ENCODE measurements at places on chromosomes 3 and 15.

DNA sequence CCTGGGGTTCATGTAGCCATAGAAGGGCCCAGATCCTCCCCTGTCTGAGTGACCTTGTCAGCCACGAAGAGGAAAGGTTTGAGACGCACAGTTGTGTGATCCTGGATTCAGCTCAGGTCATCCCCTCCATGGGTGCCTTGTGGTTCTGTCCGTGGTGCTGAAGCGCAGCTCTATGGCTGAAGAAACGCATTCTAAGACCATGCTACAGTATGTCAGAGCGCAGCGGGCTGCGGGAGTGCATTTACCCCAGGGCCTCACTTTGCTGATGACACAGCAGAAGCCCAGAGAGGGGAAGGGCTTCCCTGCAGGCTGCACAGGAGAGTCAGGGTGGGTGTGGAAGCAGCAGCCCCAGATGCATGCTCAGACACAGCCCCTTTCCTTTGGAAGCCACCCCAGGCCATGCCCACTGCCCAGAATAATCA, 68.8 kb upstream of the IQSEC1 start:
- DNase-seq, result peak; percentile 4

GRCh38 chr15:61196711-61197586, 32.2 kb downstream of the RORA start:
- no peak for DNase-seq

GRCh38 chr15:71115567-71116351, 488 bp downstream of the THSD4 start:
- DNase-seq, result no peak

- no peak for DNase-seq
Measured at GRCh38 chr3:151214459-151214858, 11.4 kb upstream of the GPR171 start.

DNA sequence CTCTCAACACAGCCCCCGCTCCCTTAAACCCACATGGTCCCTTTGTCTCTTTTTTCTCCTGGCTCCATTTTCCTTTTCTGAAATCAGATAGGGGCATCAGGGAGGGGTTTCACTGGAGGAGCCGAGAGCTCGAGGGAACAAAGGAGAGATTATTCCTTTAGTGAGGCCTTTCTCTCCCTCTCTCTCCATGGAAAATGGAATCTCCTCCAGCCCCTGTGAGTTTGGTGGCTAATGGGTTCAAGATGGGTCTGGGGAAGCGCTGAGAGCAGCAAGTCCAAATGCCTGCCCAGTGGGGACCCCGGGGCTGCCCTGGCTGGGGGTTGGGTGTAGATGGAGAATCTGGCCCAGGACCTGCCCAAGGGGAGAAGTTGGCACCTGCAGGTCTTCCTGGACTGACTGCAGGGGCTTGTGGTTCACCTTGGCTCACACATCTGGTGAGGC, 56.8 kb downstream of the ITGA11 start:
- no peak for DNase-seq

DNA sequence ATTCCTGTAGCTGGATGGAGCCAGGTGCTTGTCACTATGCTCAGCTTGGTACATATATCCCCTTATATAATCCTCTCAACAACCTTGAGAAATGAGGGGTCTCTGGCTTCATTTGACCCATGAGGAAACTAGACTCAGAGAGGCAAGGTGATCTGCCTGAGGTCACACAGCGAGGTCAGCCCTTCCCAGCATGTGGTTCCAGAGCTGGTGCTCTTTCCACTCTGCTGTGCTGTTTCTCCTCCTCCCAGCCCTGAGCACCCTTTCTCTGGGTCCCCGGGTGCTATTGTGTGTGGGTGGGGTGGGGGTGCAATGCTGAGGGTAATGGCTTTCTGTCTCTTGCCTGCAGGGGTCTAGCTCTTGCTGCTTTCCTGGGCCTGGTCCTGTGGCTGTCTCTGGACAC, 19.3 kb downstream of the SLC28A1 start:
- DNase-seq, result no peak

GRCh38 chr3:178170698-178171535, 365.3 kb upstream of the KCNMB2 start:
- peak; percentile 26 for DNase-seq

DNA sequence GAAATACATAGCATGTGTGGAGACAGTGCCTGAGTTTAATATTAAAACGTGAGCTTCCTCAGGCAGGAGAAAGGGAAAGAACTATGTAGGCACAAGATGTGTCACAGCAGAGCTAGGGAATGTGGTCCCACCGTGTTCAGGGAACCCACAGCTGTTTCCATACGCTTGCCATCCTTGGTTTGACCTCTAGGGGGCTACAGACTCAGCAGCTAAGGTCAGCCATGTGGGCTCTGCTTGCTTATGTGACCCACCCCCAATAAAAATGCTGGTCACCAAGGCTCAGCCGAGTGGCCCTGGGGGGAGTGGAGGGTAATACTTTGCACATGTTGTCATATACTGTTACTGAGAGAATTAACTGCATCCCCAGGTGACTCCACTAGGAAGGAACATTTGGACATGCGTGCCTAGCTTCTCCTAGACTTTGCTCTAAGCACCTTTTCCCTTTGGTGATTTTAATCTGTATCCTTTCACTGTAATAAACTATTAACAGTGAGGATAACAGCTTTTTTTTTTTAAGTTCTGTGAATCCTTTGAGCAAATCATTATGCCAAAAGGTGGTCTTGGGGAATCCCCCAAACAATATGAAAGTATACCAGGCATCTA, 3.3 kb downstream of the TUBGCP5 start:
- peak; percentile 21 for DNase-seq

GRCh38 chr3:176987901-176988650, 209.2 kb downstream of the TBL1XR1 start:
- DNase-seq, result no peak

GRCh38 chr3:121436641-121437040, 109.1 kb downstream of the POLQ start:
- no peak for DNase-seq

DNA sequence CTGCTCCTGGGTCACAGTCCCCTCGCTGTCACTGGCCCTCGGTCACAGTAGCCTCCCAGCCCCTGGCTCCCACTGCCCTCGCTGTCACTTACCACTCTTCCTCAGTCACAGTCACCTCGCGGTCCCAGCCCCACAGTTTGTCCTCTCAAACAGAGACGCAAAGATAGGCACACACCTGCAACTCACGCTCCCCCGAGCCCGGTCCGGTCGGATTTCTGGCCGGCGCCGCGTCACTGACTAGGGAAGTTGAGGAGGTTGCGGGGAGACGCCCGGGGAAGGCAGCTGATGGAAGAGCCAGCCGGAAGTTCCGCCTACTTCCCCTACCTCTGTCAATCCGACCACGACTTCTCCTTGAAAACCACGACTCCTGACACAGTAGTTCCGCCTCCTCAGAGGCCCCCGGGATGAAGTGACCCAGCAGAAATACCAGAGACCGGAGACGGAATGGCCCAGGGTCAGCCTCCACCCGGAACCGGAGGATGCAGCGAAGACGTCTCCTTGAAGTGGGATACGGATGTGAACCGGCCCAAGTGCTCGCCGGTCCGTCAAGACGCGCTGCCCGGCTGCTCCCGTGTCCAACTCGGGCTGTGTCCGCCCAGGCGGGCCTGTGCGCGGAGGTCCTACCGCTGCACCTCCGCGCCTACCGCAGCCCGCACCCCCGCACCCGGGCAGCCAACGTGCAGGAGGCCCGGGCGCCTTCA, at the start of gene PCYT1A:
PCYT1A (minus strand) TSS at position 287 of the 701 bp plus-strand sequence. CDS start 17,195 bp downstream, outside the sequence.
- DNase-seq, result peak; percentile 98

DNA sequence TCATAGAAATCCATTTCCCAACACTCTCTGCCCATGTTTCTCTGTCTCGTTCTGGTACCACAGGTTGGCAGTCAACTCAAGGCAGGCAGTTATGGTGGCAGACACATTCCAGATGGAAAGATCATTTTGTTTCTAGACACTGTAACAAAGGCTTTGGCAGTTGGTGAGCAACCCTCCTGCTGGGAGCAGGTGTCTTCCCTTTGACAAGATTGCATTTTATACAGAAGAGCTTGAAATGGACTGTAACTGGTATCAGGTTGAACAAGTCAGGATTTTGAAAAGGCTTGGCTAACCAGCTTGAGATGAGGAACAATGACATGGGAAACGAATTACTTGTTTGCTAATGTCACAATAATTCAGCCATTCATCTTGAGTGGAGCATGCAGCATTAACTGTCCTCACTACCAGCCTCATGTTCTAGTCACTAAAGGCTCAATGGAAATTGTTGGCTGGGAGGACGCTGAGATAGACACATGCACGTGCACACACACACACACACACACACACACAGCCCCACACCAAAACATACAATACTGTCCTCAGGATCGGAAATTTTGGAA, 170.0 kb downstream of the SEMA6D start:
- DNase-seq, result no peak

GRCh38 chr3:188194332-188194731, 40.4 kb downstream of the LPP start:
- DNase-seq, result no peak

DNA sequence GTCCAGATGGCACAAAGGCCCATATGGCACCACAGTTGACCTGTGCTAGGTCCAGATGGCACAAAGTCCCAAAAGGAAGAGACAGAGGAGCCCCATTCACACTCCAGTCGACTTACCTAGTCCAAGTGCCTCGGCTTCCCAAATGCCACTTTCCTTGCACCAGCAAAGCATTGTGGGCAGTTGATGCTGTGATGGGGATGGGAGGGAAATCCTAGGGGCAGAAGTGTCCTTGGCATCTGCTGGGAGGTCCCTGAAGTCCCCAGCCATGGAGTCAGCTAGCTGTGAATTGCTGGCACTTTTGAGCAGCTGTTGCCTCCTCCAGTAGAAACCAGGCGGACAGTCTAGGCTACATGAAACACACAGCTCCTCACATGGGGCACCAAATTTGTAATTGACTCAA, 60.3 kb upstream of the SIAH2 start:
- DNase-seq, result no peak

GRCh38 chr3:152185891-152186630, 82.7 kb upstream of the MBNL1 start:
- DNase-seq, result peak; percentile 58

GRCh38 chr15:43872416-43873020, 45.7 kb downstream of the WDR76 start:
- DNase-seq, result peak; percentile 53

- DNase-seq, result no peak
Measured at GRCh38 chr3:116671151-116671550, 38.4 kb upstream of the TUSC7 start.

DNA sequence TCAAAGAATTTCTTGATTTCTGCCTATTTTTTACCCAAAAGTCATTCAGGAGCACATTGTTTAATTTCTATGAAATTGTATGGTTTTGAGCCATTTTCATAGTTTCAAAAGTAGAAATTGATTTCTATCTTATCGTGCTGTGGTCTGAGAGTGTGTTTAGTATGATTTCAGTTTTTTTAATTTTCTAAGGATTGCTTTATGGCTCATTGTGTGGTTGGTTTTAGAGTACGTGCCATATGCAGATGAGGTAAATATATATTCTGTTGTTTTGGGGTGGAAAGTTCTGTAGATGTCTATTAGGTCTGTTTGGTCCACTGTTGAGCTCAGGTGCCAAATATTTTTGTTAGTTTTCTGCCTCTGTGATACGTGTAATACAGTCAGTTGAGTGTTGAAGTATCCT, 487.1 kb upstream of the CBLB start:
- DNase-seq, result no peak

- peak; percentile 3 for DNase-seq
Measured at GRCh38 chr15:69976366-69976994, 121.2 kb downstream of the TLE3 start.

- no peak for DNase-seq
Measured at GRCh38 chr3:179716226-179716625, 63.4 kb downstream of the USP13 start.

- DNase-seq, result no peak
Measured at GRCh38 chr3:134792700-134793099, 2.4 kb upstream of the EPHB1 start.

GRCh38 chr3:152557302-152557999, 277.5 kb upstream of the P2RY1 start:
- DNase-seq, result no peak

DNA sequence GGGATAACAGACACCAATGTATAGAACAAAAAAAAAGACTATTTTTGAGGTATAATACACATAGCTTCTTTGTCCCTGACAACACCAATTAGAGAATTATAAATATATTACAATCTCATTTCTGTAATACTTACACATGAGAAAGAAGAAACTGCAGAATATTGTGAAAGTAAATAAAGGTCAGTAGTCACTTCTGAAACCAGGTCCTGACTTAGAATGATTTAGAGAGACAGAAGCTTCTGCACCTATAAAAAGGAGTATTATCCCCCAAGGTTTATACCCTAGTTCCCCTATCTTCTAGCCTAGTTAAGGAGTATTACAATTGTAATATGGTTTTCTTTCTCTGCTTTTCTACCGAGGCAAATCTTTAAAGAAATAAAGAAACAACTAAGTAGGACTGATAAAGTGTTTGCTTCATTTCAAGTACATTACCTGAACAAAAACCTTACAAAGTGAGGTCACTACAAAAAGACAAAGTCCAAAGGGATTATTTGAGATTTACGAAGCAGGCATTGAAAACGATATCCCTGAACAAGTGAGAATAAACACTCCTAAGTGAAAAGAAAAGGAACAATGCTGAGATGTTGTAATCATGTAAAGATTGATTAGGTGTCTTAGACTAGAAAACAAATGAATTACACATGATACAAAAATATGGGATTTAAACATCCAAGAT, 103.0 kb downstream of the GBE1 start:
- no peak for DNase-seq

GRCh38 chr3:30319713-30320112, 286.7 kb upstream of the TGFBR2 start:
- DNase-seq, result peak; percentile 70

DNA sequence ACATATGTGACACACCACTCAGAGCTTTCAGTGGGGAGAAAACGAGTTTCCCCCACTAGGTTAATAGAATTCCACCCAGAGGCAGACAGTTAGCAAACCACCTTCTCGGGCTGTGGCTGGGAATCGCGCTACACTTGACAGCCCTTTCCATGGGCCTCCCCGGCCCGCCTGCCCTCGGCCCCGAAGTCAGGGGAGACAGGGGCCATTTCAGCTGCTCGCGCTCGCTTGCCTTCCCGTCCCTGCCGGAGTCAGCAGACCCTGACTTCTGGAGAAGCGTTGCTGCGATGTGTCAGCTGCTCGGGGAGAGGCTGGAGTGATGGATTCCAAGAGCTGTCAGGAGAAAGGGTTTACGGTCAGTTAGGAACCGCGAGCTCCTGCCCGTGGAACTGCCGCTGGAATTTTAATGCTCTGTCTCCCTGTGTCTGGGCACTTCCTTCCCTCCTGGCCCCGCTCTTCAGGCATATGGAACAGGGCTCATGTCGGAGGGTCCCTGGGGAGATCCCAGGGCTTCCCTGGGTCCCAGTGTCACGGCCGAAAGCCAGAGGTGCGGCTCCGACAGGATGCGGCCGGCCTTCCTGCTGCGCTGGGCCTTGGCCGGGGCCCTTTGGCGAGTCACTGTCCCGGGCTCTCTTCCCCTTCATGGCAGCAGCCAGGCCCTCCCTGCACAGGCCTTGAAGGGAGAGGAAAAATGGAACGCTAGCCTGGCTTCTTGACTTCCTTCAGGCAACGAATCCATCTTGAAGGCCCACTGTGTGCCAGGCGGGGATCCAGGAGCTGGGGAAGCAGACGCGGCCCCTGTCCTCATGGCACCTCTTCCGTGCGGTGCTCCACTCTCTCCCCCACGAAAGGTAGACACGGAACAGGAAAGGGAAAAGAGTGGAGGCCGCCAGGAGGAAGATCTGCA, 38.4 kb upstream of the VPS8 start:
- DNase-seq, result no peak

- no peak for DNase-seq
Measured at GRCh38 chr3:80750637-80751036, 982.8 kb upstream of the ROBO1 start.

All from AML-193 (cell line).